Activated effector memory CD4-positive, alpha-beta T cell treated with Interleukin-2 at 50 U/mL for 16 hours (primary cell): ENCODE measurements at places on chromosomes 6 and 20.
A peak's percentile ranks its signal among the peaks of the same experiment; 100 is the strongest.

DNA sequence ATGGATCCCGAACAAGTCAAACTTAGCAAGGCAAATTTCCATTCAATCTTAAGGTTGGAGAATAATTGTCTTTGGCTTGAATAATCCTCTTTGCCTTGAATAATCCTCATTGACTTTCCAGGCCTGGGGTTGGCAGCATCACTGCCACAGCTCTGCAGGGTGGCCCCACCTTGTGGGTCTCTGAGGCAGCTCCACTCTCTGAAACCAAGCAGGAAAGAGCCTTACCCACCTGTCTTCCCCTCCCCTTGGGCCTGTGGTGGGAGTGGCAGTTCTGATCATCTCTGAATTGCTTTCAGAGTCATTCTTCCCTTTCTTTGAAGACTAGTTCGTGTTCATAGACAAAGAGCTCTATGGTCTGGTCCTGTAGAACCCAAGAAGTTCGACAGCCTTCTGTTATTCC lies 47.5 kb downstream of the KCNQ5 start:
- no peak for DNase-seq

GRCh38 chr6:70424291-70424690 lies 11.0 kb downstream of the FAM135A start:
- no peak for DNase-seq

GRCh38 chr6:7442467-7442866 lies 52.9 kb downstream of the RIOK1 start:
- no peak for DNase-seq

DNA sequence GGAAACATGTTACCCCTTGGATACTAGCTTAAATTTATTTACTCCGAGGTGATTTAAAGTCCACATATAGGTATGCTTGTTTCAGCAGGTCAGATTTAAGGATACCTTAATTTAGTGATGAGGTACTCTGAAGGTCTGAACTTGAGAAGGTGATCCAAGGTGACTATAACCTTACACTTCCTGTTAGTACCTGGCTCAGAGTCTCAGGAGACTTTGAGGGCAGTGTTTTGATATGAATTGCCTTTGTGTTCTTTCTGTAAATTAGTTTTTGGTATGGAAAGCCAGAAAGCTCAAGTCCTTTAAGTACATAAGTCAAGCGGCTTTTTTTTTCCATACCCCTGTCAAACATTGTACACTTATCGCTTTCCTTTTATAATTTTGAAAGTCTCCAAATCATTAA lies 489.0 kb downstream of the CDKAL1 start:
- DNase-seq = no peak

DNA sequence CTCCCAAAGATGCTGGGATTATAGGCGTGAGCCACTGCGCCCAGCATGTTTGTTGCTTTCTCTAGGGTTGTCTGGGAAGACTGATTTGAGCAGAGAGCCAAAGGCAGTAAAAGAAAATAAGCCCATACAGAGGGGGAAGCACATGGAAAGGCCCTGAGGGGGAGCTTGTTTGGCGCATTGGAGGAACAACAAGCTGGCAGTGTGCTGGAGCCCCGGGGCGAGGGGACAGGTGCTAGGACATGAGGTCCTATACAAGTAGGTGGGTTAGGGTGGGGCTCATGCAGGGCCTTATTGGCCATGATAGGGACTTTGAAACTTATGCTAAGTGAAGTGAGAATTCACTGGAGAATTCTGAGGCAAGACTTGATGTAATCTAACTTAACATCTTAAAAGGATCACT lies 35.3 kb downstream of the CD109 start:
- DNase-seq = no peak

DNA sequence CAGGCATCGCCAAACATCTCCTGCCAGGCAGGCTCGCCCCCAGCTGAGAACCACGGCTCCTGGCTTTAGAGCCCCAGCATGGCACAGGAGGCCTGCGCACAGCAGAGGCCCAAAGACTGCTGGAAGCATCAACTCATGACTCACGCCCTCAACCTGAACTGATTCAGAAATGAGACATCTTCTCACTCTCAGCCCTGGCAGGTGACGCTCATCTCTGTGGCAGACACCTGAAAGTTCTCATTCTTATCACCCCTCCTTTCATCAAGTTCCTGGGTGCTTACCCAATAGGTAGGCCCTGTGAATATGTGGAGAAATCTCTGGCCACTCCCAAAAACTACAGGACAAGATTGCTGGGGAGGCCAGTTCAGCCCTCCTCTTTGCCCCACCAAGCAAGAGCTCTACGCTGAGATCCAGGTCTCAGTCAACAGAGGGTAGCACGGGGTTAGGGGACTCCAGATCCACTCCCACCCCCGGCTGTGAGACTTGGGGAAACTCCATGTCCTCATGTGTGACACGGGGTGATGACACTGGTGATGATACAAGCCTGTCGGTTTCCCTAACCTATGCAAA lies 11.3 kb downstream of the NFATC2 start:
- peak; percentile 51 for DNase-seq

DNA sequence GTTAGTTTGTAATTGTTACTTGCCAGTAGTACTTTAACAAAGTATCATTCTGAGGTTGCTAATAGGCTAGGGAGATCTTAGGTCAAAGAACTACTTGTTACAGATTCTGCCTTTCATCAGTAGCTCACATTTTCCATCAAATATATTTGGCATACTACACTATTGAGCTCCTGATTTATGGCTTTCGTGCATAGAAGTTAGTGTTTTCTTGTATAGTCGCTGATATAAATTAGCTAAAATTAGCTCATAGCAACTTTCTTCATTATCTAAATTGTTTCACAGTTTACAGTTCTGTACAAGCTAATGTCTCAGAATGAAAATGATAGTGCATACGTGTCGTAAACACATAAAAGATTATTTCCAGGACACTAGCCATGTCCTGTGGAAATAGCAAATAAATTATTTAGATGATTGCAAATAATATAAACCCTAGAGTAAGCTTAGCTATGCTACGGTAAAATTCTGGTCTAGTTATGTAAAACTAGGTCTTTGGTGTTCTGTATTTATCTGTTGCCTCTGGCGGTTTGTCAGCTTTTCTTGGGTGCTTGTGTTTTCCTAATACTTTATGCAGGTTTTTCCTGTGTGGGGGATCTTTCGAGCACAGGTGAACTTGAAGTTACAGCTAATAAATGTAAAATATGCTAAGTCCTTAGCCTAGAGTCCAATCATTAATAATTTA lies 15.1 kb downstream of the PDE7B start:
- DNase-seq = no peak

- DNase-seq = no peak
Observed at GRCh38 chr6:131861381-131861780, 53.6 kb downstream of the ENPP1 start.
